T-helper 22 cell (primary cell): ENCODE measurements at places on chromosomes 7 and 10.
A peak's percentile ranks its signal among the peaks of the same experiment; 100 is the strongest.

DNA sequence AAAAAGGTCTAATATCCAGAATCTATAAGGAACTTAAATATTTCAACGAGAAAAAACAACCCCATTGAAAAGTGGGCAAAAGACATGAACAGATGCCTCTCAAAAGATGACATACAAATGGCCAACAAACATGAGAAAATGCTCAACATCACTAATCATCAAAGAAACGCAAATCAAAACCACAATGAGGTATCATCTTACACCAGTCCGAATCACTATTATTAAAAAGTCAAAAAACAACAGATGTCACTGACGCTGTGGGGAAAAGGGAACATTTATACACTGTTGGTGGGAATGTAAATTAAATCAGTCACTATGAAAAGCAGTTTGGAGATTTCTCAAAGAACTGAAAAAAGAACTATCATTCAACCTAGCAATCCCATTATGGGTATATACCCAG is 6.0 kb downstream of the VWDE start:
- DNase-seq: no peak

DNA sequence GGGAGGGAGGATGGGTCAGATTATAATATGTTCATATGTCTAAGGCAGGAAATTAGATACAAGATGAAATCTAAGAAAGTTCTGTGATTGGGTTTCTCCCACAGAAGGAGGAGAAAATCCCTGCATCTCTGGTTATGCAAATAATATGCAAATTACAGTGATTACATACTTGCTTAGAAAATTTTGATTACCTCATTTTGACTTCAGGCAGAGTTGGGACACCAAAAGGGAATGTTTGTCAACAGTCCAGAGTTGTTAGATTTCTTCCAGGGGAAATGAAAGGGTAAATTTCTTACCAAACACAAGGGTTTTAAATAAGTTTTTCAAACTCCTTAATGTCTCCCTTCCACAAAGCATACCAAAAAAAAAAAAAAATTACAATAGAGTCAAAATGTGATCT is 101.4 kb upstream of the STEAP1B start:
- no peak for DNase-seq

GRCh38 chr7:102866535-102867215 is 46.1 kb upstream of the LRRC17 start:
- DNase-seq: no peak

DNA sequence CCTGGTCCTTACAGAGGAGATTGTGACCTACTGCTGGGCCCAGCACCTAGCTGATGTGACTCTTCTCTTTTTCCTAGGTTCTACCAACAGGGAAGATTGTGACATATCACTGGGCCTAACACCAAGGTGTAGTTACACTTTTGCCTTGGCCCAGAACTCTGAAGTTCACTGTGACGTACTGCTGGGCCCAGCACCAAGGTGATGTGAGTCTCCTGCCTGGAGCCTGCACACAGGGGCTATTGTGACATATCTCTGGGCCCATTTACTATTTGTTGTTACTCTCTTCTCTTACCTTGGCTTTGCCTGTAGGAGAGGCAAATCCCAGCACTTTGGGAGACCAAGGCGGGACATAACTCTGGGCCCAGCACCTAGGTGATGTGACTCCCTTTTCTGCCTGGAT is 23.1 kb upstream of the ZNF107 start:
- DNase-seq: no peak

DNA sequence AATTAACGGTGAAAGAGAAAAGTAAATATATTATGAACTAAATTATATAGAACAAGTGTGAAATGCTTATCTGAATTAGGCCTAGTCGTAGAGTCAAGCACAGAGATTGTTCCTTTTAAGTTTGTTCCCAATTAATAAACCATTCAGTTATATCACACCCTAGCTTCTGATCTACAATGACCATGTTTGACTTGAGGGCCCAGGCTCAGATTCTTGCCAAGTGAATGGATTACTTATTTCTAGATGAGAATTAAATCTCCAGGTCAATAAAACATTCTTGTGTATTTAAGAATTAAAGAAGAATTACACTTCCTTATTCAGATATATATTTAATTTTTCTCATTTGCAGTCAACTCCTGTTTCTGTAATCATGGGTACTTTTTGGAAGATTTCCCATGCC is 37.4 kb upstream of the ARL4A start:
- no peak for DNase-seq

DNA sequence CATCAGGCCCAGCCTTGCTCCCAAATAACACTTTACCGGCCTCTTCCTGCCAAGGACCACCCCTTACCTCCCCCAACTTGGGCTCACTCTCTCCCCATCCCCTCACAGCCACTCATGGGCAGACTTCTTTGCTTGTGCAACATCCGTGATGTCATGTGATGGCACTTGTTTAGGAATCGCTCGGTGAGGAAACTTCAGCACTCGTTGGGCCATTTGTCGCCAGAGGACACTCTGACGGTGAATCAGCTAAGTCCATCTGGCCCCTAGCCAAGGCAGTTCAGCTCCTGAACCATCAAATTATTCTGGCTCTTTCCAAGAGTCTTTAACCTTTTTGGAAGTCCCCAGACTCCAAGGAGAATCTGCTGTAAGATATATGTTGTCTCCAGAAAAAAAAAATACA is 19.2 kb downstream of the BTBD16 start:
- DNase-seq: no peak

GRCh38 chr7:26332698-26333097 is 41.0 kb downstream of the SNX10 start:
- no peak for DNase-seq

GRCh38 chr10:3932597-3933375 is 147.8 kb upstream of the KLF6 start:
- no peak for DNase-seq

GRCh38 chr7:137007001-137007694 is 138.7 kb downstream of the CHRM2 start:
- DNase-seq: no peak

GRCh38 chr10:101782811-101783735 is at the start of gene NPM3:
TSS of gene NPM3 (minus strand) at chr10:101783446. CDS start at chr10:101783390, 56 bp downstream.
- peak; percentile 67 for DNase-seq

DNA sequence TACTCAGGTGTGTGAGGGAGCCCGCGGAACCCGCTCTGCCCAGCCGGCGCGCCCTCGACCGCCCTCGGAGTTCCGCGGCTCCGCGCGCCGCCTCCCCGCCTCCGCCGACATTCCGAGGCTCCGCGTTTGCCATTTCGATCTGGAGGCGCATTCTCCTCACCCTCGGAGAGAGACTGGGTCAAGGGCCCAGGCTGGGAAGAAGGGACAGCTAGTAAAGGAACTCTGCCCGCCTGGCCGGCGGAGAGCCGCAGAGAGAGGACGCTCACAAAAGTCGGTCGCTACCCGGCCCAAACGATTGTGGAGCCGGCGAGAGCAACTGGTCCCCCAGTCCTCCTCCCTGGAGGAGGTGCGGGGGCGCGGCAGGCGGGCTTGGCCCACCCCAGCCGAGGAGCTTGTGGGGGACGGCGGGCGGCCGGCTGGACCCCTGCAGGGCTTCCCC is 74.5 kb upstream of the LEP start:
- DNase-seq: no peak

- peak; percentile 90 for DNase-seq
Measured at GRCh38 chr10:97425964-97426775, at the start of gene PGAM1. TSS of gene PGAM1 (plus strand) at chr10:97426191. CDS start at chr10:97426308, 117 bp downstream.
